Heart left ventricle (tissue), 16 donors: ENCODE measurements at places on chromosomes 5 and 9. TPM values are rescaled to one million over a fixed set of nuclear protein-coding genes. Genes with fewer than 3 reads are reported as not detected.

- H3K4me1 ChIP-seq: no peaks in the 10 kb centered on the region
- no peak overlapping the region for H3K27ac ChIP-seq
- DNase-seq: no peak
- H3K27me3 ChIP-seq: no peaks in the 10 kb centered on the region
Observed at GRCh38 chr9:22241611-22242010, 205.0 kb upstream of the DMRTA1 start.

Gene RNF44
- total RNA-seq: 17.2 TPM

DNA sequence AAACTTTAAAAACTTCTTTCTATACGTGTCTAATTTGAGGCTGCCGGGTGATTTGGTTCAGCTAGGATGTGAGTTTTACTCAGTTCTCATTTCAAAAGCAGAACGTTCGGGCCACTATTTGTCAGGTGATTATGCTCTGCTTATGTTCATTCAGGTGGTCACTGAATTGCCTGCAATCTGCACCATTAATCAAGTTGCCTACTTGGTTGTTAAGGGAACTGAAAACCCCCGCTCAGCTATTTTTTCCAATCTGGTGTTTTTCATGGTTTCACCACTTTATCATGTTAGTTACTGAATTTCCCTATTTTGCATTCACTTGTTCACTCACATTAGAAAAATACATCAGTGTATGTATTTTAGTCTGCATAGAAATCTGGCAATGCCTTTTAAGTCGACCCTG is 523.0 kb downstream of the CSNK1G3 start:
- H3K4me1 ChIP-seq: no peaks in the 10 kb centered on the region
- H3K27me3 ChIP-seq: no peaks in the 10 kb centered on the region
- no peak for DNase-seq
- H3K4me3 ChIP-seq: no peak overlapping the region
- no peak overlapping the region for H3K27ac ChIP-seq

GRCh38 chr9:135574331-135574730 is 12.8 kb downstream of the PAEP start:
- no peaks in the 10 kb centered on the region for H3K36me3 ChIP-seq
- no peaks in the 10 kb centered on the region for H3K4me1 ChIP-seq
- no peak overlapping the region for H3K27ac ChIP-seq

GRCh38 chr9:135724186-135724787 is 22.3 kb downstream of the KCNT1 start:
- no peak overlapping the region for H3K27ac ChIP-seq
- H3K4me3 ChIP-seq: no peak overlapping the region
- H3K36me3 ChIP-seq: no peaks in the 10 kb centered on the region
- H3K27me3 ChIP-seq: peaks cover 36% of the 10 kb centered on the region
- H3K4me1 ChIP-seq: no peaks in the 10 kb centered on the region
- DNase-seq: no peak

DNA sequence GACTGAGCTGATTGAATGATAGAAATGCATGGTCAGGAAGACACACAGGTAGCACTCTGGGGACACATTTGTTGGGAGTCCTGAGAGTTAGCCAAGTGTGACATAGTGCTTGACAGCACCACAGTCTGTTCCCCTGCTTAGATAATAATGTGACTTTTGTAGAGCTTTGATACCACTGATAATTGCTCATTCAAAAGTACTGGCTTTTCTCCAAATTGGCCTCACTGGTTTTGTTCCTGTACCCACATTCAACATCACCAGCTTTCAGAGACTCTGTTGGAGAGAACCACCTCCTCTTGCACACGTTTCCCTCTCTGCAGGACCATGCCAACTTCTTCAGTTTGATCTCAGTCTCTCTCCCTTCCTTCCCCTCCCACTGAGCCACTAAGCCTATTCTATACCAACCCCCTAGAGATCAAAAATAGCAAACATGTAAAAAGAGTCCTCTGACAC is 52.5 kb upstream of the IL7R start:
- no peak overlapping the region for H3K27ac ChIP-seq
- H3K27me3 ChIP-seq: no peaks in the 10 kb centered on the region
- H3K4me1 ChIP-seq: no peaks in the 10 kb centered on the region
- no peaks in the 10 kb centered on the region for H3K36me3 ChIP-seq
- H3K4me3 ChIP-seq: no peak overlapping the region

GRCh38 chr5:99285606-99286005 is 356.8 kb upstream of the CHD1 start:
- H3K36me3 ChIP-seq: no peaks in the 10 kb centered on the region
- no peak overlapping the region for H3K4me3 ChIP-seq
- no peaks in the 10 kb centered on the region for H3K4me1 ChIP-seq
- H3K27ac ChIP-seq: no peak overlapping the region

Gene TAS2R1
- total RNA-seq: not detected

Gene SLC35D2
- 20.9 TPM for total RNA-seq

DNA sequence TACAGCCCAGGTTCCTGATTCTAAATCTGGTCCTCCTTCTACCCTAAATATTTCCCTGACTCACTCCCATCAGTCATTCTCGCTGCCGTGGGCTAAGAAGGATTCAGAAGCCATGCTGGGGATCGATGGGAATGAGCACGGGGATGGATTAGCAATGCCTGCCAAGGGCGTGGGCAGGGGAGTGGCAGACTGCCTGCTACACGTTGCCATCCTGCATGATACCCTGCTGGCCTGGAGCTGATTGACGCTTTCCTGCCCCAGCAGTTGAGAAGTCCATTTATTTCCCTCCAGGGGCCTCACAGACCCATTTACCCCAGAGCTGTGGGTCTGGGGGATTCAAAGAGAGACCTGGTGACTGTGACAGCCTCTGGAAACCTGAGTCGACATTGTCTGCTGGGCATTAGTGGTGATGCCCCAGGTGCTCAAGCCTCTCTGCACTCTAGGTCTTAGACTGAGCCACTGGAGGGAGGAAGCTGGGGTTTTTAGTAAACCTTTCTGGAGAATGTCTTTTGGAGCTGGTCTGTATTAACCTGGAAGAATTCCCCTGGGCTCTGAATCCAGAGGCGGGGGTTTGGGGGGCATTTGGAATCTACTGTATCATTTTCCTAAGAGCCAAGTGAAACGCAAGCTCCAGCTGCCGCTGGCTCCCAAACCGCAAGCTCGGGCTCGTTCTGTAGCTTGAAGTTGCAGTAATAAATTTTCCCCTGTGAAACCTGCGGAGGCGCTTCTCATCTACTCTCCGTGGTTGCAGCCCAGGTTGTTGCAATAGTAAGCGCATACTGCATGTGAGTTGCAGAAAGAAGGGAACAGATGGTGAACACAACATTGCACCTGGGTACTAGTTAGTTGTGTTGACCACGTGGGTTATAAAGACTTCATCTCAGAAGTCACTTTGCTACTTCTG is 76.3 kb upstream of the RAPGEF1 start:
- H3K4me3 ChIP-seq: no peak overlapping the region
- no peak overlapping the region for H3K27ac ChIP-seq
- no peak for DNase-seq
- no peaks in the 10 kb centered on the region for H3K36me3 ChIP-seq

Gene ZNF658
- total RNA-seq: 6.7 TPM

- H3K4me3 ChIP-seq: no peak overlapping the region
Observed at GRCh38 chr5:171773106-171773505, 12.5 kb upstream of the SMIM23 start.

Gene LRRC19
- not detected for total RNA-seq

DNA sequence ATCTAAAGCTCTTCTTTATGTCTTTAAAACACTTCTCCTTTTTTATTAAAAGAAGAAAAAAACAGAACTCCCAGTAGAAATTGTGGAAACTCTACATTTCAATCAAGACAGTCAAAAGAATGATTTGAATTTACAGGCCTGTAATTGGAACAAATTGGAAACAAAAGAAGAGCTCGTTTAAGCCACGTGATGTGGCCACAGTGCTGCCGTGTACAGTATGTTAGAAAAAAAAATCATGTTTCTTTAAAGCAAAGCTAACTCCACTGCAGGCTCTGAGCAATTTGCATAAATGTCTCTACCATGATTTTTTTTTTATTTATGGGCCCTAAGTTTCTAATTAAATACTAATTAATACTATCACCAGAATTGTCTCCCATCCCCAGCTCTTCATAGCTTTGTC is 325.6 kb downstream of the ZSWIM6 start:
- no peak overlapping the region for H3K4me3 ChIP-seq
- H3K4me1 ChIP-seq: no peaks in the 10 kb centered on the region
- no peak overlapping the region for H3K27ac ChIP-seq
- H3K27me3 ChIP-seq: no peaks in the 10 kb centered on the region

DNA sequence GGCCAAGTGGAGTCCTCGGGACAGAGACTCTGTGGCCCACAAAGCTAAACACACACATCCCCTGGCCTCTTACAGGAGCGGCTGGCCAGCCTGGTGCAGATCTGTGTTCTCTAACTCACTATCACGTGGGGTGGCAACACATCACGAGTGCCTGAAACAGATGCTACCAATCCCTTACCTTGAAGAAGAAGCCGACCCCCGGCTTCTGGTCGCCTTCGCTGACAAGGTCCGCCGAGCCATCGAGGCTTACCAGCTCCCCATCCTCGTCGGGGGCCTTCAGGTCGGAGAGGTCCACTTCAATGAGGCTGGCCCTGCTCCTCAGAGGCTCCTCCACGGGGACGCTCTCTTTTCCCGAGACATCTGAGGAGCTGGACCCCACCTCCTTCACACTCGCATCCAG is 86.7 kb downstream of the CAMSAP1 start:
- no peak overlapping the region for H3K27ac ChIP-seq
- no peak overlapping the region for H3K4me3 ChIP-seq
- H3K4me1 ChIP-seq: no peaks in the 10 kb centered on the region
- peaks cover 29% of the 10 kb centered on the region for H3K36me3 ChIP-seq

DNA sequence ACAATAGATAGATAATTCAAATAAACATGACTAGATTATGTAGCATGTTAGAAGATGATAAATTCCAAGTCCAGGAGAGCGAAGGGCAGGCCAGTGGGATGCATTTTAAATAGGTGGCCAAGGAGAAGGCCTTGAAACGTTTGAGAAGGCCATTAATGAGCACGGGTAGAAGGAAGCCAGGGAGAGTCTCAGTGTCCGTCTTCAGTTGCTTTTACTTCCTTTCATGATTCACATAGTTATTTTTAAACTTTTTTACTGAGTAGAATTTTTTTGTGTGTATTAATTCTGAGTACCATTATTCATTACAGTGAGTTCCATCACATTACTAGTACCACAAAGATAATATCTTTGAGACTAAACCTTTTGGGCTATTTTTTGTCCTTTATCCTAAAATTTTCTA is 259.2 kb downstream of the ARRDC3 start:
- peaks cover 13% of the 10 kb centered on the region for H3K4me1 ChIP-seq
- no peak overlapping the region for H3K4me3 ChIP-seq
- no peak for DNase-seq
- H3K36me3 ChIP-seq: no peaks in the 10 kb centered on the region

DNA sequence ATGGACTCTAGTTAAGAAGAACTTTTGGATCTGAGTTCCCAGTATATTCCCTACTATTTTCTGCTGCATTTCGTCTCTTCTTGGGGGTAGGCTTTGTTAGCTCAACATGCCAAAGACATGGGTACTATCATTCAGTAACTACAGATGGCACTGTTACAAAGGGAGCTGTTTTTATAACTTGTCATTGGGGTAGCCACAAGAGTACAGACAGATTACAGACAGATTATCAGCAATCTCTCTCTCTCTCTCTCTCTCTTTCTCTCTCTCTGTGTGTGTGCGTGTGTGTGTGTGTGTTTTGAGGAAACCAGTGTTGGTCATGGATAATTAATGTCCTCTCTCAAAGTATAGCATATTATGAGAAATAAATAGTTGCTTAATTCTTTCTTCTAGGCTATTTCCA is 116.1 kb downstream of the WDR70 start:
- H3K27me3 ChIP-seq: no peaks in the 10 kb centered on the region
- no peaks in the 10 kb centered on the region for H3K4me1 ChIP-seq
- peak overlapping the region; percentile 27 for H3K27ac ChIP-seq

Gene IL12B
- total RNA-seq: not detected

DNA sequence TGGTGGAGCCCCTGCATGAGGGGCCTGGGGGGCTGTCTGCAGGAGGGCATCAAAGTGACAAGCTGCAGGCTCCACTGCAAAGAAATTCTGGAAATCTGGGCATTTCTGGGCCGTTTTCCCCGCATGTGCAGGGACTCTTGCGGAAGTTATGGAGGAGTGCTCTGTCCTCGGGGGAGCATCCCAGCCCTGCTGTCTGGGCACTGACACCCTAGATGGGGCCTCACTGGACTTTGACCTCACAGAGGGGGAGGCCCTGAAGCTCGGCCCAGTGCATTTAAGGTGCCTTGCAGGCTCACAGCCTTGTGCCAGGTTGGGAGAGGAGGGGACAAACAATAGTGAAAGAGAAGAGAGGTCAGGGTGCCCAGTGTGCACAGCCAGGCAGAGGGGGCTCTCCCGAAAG is 35.4 kb downstream of the LHX3 start:
- no peak for DNase-seq
- H3K4me3 ChIP-seq: no peak overlapping the region
- H3K27me3 ChIP-seq: peaks cover 4% of the 10 kb centered on the region
- H3K4me1 ChIP-seq: no peaks in the 10 kb centered on the region

- H3K27ac ChIP-seq: no peak overlapping the region
- no peak for DNase-seq
- no peaks in the 10 kb centered on the region for H3K36me3 ChIP-seq
- no peak overlapping the region for H3K4me3 ChIP-seq
- H3K4me1 ChIP-seq: no peaks in the 10 kb centered on the region
Observed at GRCh38 chr9:121424024-121424432, 54.0 kb upstream of the STOM start.

GRCh38 chr5:175590471-175590881 is 67.4 kb upstream of the HRH2 start:
- no peak overlapping the region for H3K27ac ChIP-seq
- no peaks in the 10 kb centered on the region for H3K36me3 ChIP-seq
- DNase-seq: no peak
- H3K4me1 ChIP-seq: no peaks in the 10 kb centered on the region
- H3K4me3 ChIP-seq: no peak overlapping the region

Gene PLCXD3
- 86.3 TPM for total RNA-seq
